ENCODE measurements at places on chromosomes 7 and 10.

DNA sequence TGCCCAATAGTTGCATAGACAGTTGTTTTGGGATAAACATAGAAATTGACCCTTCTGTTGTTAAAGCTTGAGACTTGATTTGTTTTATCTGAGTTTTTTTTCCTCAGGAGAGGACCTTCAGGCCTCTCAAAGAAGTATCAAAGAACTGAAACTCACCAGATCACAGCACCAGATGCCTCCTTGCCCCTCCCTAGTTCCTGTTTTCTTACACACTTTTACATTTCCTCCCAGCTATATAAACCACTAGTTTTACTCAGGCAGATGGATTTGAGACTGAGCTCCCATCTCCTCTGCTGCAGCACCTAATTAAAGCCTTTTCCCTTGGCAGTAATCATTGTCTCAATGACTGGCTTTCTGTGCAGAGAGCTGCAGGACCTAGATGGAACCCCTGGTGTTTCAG, 150.6 kb upstream of the NRG3 start:
- DNase-seq: no peak

DNA sequence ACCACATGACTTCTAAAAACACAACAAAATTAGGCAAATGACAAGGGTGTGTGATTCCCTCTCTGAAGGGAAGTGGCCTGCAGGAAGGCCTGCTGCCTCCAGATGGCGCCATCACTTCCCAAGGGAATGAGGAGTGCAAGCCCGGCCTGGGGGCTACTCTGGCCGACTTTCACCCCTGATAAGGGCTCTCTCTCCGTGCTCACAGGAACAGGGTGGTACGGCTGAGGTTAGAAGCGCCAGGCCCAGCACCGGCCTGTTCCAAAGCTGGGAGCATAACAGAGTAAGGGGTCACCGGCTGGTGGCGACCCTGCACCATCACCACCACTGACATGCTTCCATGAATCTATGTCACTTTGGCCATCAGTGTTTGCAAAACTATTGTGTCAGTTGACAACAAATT, 13.1 kb downstream of the RBP3 start:
- no peak for DNase-seq

- DNase-seq: no peak
Measured at GRCh38 chr7:17320657-17321056, 22.2 kb downstream of the AHR start.

- no peak for DNase-seq
Measured at GRCh38 chr7:114130866-114131265, 212.1 kb upstream of the PPP1R3A start.

DNA sequence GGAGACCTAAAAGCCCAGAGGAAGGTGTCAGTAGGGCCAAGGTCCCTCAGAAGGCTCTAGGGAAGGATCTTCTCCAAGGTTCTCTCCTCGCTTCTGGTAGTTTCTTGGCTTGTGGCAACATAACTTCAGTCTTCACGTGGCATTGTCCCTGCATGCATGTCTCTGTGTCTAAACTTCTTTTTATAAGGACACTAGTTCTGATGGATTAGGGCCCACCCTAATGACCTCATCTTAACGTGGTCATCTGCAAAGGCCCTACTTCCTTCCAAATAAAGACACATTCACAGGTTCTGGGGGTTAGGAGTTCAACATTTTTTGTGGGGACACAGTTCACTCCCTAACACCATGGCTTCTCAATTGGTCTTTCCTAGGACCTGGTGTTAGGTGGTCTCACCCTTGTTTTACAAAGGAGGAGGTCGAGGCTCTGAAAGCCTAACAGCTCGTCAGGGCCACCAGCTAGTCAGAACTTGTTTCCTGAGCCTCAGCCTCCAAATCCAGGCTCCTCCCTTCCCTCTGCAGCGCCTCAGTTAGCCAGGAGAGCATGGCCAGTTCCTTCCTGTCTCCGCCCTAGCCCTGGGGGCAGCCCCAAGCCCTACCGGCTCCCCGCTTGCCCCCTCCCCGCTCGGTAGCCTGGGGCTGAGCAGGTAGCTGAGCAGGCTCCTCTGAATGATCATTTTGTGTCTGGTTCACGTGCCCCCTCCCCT, 109.7 kb upstream of the PPIF start:
- no peak for DNase-seq

DNA sequence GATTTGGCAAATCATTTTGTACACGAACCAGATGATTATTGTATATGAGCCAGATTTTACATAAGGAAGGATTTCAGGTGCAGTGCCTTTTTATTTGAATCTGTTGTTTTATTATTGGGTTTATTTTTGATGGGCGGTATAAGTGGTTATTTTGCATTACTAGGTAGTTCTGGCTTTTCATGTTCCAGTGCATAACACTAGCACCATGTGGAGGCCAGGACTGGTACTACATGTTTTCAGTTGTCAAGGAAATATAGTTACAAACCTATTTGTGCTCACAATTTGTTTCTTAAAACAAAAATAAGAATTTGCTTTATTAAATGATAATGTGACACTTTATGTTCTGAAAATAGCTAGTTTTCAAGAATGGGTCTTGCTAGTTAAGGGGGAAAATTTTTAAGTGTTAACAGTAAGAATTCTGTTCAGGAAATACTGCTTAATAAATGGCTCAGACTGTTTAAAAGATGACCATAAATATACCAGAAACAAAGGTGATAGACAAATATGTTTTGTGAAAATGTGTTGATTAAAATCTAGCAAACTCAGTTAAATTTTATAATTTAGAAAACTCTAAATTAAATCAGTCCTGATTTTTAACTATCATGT, 7.1 kb upstream of the SEMA3E start:
- peak; percentile 28 for DNase-seq

- DNase-seq: no peak
Measured at GRCh38 chr7:73768641-73769480, 1.2 kb downstream of the CLDN3 start.

GRCh38 chr10:110562348-110562747, 5.1 kb upstream of the SMC3 start:
- DNase-seq: no peak

DNA sequence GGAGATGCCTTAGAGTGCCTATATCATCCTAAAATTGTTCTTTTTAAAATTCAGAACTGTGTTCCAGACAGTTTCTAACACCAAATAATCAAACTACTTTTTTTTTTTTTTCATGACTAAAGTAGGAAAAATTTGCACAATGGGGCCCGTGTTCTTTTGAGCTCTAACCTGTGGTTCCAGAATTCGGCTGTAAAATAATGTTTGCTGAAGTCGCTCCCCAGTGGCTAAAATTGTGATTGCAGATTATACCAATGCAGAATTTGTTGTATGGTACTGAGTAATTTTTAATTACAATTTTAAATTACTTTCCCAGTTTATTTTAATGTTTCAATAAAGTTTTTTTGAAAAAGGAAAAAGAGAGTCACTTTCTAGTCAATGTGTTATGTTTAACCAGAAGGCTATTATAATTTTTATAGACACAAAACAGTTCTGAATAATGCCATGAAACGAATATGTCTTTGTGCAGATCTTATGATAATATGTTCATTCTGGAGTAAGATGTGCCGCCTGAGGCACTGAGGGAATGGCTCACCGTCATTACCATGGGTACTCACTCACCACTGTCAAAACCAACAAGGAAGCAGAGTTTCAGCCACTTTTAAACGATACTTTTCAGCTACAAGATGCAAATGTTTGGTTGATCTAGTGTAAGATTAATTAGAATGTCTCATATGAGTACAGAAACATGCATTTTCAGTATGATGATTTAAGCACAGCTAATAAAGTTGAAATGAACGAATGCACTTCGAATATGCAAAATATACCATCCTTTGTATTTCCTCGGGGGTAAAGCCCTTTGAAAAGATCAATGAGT, 173.6 kb downstream of the PRKCQ start:
- DNase-seq: peak; percentile 10
